ENCODE measurements at places on chromosomes 1 and 21.
A peak's percentile ranks its signal among the peaks of the same experiment; 100 is the strongest.

- no peak for DNase-seq
These were observed 12.1 kb downstream of the ATP6V1G3 start for GRCh38 chr1:198528364-198528763.

DNA sequence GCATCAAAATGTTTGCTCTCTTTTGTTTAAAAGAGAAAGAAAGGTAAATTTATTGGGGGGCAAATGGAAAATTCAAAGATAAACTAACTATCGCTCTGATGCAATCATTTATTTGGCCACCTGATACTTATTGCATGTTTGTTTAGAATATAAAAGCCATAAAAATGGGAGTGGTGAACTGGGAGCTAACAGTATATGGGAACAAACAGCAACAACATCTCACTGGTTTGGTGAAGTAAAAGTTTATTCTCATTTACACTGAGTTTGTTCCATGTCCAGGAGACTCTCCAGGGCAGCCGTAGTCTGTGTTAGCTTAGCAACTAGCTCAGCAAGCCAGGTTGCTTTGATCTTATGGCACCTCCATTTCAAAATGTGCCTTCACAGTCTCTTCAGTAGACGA is 20.4 kb downstream of the C4BPA start:
- DNase-seq, result no peak

GRCh38 chr1:121566346-121566745 is 381.6 kb downstream of the SRGAP2C start:
- no peak for DNase-seq

DNA sequence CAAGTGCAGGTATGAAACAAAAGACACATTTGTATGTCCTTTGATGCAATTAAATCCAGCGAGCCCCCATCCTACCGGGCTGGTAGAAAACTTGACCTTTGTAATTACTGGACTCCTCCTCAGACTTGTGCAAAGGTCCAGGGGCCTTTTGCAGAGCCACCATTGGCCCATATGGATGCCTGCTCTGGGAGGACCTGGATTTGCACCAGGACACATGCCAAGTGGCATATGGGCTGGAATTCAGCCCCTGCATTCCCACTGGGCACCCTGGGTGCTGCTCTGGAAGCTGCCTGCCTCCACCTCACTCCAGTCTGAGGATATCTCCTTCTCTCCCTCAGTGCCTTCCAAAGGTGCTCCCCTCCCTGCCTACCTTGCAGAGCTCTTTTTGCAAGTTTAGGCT is 36.0 kb downstream of the LACTBL1 start:
- no peak for DNase-seq

DNA sequence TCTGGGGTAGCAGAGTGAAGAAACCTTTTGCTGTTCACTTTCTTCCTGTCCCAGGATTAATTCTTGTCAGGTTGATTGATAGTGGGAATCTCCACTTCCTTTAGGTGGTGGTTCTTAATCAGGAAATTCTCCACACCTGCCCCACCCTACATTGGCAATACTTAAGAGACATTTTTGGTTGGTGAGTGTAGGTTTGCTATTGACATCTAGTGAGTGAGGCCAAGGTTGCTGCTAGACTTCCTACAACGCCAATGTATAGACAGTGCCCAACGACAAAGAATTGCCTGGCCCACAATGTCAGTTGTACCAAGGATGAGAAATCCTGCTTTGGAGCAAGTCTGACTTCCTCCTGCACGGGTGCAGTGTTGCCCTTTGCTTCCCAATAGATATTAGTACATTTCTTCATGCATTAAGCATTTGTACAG is 38.5 kb downstream of the MAP3K7CL start:
- DNase-seq, result no peak

- no peak for DNase-seq
These were observed 7.9 kb downstream of the CDK18 start for GRCh38 chr1:205512059-205513045.

GRCh38 chr1:210700511-210700910 is 371.8 kb downstream of the HHAT start:
- no peak for DNase-seq

DNA sequence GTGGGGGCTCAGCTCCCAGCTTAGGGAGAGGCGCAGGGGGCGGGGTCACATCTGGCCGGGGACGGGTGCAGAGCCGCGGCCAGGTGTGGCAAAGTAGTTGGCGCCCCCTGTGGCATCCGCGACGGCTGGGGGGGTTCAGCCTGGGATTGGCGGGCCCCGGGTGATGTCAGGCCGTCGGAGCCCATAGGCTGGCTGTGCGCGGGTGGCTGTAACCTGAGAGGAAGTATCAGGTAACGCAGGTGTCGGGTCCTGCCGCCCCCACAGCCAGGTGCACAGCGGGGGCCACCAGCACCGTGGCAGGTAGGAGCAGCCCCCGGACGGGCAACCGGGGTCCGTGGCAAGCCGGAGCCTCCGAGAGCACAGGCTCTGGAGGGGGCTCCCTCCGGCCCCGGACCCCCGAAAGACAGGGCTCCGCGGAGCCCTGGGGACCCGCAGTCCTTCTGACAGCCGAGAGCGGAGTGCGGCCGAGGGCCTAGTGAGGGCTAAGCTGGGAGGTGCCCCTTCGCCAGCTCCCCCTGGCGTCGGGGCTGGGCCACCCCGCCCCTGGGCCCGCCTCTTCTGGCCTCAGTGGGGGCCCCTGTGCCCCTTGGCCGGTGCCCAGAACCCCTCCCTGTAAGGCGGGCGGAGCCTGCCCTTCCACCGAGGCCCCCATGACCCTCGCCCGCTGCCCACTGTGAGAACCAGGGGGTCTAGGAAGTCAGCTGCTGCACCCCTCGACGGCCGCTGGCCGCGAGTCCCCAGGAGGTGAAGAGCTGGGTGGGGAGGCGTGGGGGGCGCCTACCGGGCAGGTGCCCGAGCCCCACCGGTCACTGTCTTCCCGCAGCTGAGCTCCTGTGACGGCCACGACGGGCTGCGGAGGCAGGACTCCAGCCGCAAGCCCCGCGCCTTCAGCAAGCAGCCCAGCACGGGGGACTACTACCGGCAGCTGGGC is 17.9 kb downstream of the TNFRSF25 start:
- peak; percentile 70 for DNase-seq

DNA sequence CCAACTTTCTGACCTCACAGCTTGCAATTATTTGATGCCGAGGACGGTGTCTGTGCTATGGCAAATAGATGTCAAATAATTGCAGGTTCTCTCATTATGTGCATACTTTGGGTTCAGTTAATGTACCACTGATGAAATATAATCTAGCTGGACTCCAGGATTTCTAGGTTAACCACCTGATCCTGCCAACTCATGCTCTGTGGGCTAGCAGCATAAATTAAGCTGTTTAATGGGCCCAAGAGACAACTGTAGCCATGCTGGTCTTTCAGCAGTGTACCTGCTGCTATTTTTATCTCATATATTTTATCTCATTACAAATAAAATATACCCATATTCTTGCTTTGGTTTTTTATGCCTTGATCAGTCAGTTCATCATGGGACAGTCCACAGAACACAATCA is 43.3 kb upstream of the HP1BP3 start:
- no peak for DNase-seq

- no peak for DNase-seq
These were observed 228.6 kb downstream of the GPATCH2 start for GRCh38 chr1:217402301-217402700.

GRCh38 chr1:185014941-185015340 is 30.4 kb upstream of the RNF2 start:
- DNase-seq, result no peak

DNA sequence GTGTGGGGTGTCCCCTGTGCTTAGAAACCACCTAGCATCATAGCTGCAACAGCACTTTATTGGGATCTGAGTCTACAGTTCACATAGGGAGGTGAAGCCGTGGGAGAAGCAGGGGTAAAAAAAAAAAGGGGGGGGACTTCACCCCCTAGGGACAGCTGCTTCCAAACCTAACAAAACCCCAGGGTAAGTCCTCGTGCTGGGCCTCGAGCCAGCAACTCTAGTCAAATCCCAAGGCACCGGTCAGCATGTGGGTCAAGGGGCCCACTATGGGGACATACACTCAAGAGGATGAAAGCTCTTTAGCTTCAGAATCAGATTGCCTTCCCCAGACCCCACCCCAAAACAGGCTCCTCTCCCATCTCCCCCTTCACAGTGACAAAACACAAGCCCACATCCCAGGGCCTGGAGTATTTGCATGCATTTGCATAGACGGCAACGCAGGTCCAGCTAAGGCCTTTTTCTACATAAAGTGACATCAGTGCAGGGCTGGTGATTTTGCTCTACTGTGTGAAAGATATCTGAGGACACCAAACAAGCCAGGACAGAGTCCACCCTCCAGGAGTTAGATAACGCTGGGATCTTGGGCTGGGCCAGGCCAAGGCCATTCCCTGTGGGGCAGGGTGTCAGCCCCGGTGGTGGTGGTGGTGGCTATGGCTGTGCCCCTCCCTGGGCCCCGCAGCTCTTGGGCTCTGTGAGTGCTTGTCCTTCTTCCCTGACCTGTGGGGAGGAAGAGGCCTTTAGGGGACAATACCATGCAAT is 8.1 kb upstream of the PMVK start:
- no peak for DNase-seq

- peak; percentile 65 for DNase-seq
These were observed 33.7 kb upstream of the VASH2 start for GRCh38 chr1:212916481-212917133.

DNA sequence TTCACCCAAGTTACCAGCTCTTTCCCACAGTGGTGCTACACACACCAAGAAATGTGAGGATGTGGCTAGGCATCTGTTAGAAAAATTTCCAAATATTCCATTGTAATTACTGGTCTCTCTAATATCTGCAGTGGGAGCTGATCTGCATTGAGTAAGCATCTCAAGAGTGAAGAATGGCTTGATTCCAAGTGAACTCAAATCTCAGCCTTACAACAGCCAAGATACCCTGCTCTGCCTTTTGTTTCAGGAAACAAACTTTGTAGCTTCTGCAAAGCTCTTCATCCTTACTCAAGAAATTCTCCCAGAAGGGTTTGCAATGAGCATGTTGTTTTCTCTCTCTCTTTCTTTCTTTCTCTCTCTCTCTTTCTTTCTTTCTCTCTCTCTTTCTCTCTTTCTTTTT is 181.1 kb downstream of the FCRL5 start:
- DNase-seq, result no peak

GRCh38 chr1:22753481-22753971 is 42.9 kb downstream of the EPHB2 start:
- DNase-seq, result no peak

DNA sequence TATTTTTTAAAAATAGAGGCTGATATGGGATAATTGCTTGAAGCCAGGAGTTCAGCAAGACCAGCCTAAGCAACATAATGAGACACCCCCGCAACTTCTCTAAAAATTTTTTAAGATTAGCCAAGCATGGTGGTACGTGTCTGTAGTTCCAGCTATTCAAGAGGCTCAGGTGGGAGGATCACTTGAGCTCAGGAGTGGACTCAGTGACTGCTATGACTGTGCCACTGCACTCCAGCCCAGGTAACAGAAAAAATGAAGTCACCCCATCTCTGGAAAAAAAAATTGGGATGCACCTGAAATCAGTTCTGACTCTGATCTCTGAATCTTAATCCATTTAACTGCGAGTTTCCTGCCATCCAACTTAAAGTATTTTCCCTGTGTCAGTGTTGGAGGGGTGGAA is 124.2 kb downstream of the MRPS6 start:
- no peak for DNase-seq
